ENCODE measurements at places on chromosomes 12 and 14.

GRCh38 chr14:21088687-21089086 lies 9.8 kb downstream of the ZNF219 start:
- no peak for DNase-seq

DNA sequence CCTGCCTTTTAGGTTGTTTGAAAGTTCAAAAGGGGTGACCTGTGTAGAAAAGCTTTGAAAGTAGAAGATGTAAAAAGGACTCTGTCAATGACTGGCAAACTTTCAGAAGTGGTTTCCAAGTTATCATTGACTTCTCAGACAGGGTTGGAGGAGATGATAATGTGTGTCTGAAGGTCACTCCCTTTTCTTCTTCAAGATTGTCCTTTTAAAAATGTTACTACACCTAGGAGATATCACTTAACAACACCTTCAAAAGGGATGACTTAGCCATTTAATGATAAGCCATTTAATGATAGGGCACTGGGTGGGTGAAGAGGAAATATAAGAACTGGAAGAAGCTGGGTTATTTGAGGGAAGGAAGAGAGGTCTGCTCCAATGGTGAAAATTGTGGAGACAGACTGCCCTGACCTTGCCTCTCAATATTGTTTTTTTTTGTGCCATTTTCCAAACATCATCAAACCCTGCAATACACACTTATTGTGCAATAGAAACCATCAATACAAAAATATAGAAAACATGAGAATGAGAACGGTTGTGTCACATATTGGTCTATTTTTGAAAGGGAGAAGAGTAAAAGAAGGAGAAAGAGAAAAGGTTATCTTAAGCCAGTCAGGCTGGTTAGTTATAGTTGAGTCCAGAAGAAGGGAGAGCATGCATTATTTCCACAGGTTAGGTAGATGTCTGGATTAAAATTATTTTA lies 38.8 kb downstream of the BEST3 start:
- DNase-seq: no peak

GRCh38 chr12:30023186-30023585 lies 239.4 kb upstream of the TMTC1 start:
- DNase-seq: no peak

GRCh38 chr14:33618361-33619105 lies 332.3 kb downstream of the EGLN3 start:
- no peak for DNase-seq

- DNase-seq: no peak
Observed at GRCh38 chr12:38892087-38892786, 13.2 kb downstream of the CPNE8 start.

GRCh38 chr12:76746516-76746915 lies 17.4 kb upstream of the ZDHHC17 start:
- DNase-seq: no peak

DNA sequence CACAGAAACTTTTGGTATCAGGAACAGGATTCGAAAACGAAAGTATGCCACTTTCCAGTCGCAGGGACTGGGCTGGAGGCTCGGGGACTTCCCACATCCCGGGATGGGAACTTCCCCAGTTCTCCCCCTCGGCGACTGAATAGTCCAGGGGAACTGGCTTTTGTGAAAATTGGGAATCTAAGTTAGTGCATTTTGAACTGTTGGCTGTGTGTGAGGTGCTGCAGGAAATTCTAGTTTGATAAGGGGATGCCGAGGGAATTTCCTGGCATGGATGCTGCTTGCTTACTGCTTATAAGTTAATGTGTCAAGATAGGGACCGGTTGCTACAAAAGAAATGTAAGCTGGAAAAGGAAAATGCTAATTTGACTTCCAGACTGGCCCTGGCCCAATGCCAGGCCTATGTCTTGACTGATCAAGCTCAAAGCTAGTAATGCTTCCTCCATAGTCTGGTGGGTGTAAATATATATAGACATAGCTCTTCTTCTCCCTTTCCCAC lies 73.4 kb upstream of the EIF5 start:
- DNase-seq: no peak

DNA sequence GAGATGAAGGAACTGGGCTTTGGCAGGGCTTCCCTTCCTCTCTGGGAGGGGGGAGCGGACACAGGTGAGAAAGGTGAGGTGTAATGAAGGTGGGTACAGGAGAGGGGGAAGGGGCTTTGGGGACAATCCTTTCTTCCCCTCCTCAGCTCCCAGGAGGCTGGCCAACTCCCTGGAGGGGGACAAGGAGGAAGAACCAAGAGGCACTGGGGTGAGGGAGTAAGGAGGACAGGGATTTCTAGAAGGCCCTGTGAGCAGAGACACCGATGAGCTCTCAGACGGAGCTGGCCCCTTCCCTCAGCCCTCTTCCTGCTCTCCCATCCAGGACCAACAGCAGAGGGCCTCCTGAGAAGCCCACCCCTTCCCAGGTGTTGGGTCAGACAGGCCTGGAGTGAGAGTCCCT lies 53.4 kb downstream of the PLEKHG3 start:
- DNase-seq: no peak

- DNase-seq: no peak
Observed at GRCh38 chr12:114477989-114478395, 72.0 kb upstream of the TBX5 start.

DNA sequence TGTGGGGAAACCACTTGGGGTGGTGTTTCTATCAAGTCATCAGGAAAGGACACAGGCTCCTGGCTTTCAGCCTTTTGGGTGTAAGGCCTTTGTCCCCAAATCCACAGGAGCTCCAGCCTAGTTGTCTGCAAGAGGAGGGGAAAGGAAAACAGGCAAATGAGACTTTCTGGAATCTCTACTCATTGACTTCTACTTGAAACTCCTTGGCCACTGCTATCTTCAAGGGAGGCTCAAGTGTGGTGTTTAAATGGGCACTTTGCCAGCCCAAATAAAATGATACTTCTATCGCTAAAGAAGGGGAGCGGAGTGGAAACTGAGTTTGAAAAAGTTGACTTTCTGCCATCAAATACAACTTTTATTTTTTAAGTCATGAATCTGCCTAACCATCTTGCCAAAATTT lies 445.9 kb upstream of the RGS6 start:
- DNase-seq: no peak

GRCh38 chr12:84954415-84954814 lies 41.8 kb upstream of the SLC6A15 start:
- DNase-seq: no peak
